ENCODE measurements at places on chromosomes 12 and 14.

DNA sequence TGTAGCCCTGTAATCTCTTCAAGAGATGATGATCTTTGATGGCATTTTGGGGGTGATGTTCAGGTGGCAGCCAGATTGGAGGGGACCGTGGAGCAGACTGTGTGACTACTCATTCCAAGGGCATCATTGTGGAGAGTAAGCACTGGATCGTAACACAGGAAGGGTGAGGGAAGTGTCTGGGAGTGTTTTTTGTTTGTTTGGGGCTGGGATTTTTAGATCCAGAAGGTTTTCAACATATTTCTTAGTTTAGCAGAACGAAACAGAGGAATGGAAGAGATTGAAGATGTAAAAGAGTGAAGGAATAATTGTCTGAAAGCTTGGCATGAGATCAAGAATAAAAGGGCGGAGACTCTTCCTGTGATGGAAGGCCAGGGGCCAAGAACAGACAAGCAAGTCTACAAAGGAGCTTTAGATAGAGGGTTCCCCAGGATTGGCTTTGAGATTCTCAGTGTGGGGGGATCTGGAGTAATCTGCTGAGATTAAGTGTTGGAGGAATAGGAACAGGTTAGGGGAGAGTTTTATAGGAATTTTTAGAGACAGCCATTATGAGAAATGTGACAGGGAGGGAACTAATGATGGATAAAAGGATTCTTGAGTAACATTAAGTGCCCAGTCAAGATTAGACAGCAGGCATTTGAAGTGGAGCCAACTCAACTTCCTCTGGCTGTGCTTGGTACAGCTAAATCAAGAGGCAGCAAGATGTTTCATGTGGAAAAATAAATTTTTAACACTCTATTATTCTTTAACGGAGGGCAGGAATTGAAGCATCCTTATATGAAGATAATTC, 79.7 kb upstream of the REP15 start:
- DNase-seq = no peak

DNA sequence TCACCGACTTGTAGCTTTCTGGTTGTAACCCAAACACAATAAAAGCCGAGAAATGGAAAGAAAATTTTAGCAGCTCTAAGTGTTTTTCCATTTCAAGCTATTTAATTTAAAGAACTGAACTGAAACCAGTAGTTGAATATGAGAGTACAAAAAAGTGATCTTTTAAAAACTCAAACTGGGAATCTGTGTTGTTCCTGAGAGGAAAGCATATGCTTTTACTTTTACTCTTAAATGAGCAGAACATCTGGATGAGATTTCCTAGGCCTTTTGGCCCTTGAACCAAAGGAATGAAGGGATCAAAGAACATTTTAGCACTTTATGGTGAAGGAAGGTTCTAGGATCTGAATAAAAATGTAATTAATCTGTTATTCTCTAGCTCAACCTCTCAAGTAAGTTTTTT, 1.3 kb downstream of the KERA start:
- no peak for DNase-seq

- DNase-seq = no peak
These were observed 11.7 kb downstream of the CLEC9A start for GRCh38 chr12:10042167-10042566.

- DNase-seq = no peak
These were observed 14.0 kb upstream of the PTGDR start for GRCh38 chr14:52253503-52253902.

DNA sequence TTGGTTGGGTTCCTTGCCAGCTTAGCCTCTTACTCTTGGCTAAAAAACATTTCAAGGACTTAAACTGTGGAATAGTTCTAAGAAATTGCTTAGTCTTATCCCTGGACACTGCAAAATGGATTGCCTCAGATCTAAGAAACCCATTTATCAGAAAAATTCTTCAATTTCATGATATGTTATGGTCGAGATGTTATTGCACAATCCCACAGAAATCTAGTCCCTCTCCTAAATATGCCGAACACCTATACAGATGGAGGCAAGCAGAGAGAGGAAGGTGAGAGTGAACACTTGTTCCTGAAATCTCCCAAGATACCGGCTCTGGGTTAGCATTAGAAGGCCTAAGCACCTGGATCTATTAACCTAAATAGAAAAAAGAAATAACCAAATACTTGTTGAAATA, 267.2 kb downstream of the PAWR start:
- DNase-seq = no peak

GRCh38 chr12:62044450-62045135, 215.6 kb upstream of the USP15 start:
- DNase-seq = no peak

- peak; percentile 3 for DNase-seq
These were observed 47.3 kb upstream of the PAWR start for GRCh38 chr12:79737875-79738718.

Measured in activated CD4-positive, alpha-beta T cell treated with anti-CD3 and anti-CD28 coated beads for 4 hours (primary cell).